ENCODE measurements at places on chromosomes 12 and 14. TPM values are rescaled to one million over a fixed set of nuclear protein-coding genes. Genes with fewer than 3 reads are reported as not detected.

IGF1 gene
- not detected for total RNA-seq

- no peak for DNase-seq
- no peaks in the 10 kb centered on the region for H3K36me3 ChIP-seq
- H3K27me3 ChIP-seq = no peaks in the 10 kb centered on the region
- no peak overlapping the region for H3K27ac ChIP-seq
Measured at GRCh38 chr12:66725031-66725430, 46.2 kb upstream of the GRIP1 start.

- H3K4me3 ChIP-seq = no peak overlapping the region
- peaks cover 65% of the 10 kb centered on the region for H3K27me3 ChIP-seq
- H3K36me3 ChIP-seq = no peaks in the 10 kb centered on the region
Measured at GRCh38 chr12:114692186-114693058, 8.4 kb upstream of the TBX3 start.

DNA sequence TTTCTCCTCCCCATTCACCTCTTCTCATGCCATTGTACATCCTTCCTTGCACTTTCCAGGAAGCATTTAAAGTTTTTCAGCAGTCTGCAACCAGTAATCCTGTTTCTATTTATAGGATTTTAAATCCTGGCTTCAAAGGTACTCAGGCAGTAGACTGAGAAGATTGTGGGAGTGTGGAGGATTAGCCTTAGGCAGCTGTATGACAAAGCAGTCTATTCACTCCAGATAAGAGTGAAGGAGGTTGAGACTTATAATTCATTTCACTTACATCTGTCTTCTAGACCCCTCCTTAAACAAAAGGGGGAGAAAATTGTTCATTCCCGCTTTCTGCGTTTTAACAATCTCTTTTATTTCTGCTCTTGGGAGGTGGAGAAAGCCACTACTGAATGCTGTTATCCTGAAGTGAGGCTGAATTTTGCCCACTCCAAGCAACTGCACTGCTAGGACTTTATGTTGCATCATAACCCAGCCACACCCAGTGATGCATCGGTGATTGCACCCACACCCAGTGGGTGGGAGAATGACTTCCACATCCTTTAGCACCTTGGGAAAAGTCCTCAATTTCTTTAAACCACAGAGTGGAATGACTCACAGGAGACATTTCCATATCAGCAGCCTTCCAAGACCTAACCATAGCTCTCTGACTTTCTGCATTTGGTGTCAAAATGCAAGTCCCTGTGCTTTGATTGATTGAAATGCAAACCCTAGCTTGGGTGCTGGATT is 382.5 kb upstream of the ATP2B1 start:
- H3K4me3 ChIP-seq = no peak overlapping the region
- peaks cover 8% of the 10 kb centered on the region for H3K4me1 ChIP-seq
- DNase-seq = no peak
- no peaks in the 10 kb centered on the region for H3K27me3 ChIP-seq

PTHLH gene
- 1.1 TPM for total RNA-seq

BMP4 gene
- total RNA-seq = 3.7 TPM

GRCh38 chr14:90797451-90797850 is 18.8 kb downstream of the TTC7B start:
- H3K4me3 ChIP-seq = no peak overlapping the region
- H3K36me3 ChIP-seq = no peaks in the 10 kb centered on the region
- peaks cover 26% of the 10 kb centered on the region for H3K4me1 ChIP-seq
- DNase-seq = no peak
- peaks cover 8% of the 10 kb centered on the region for H3K27me3 ChIP-seq

GRCh38 chr12:63911341-63911740 is 66.8 kb downstream of the SRGAP1 start:
- peak overlapping the region; percentile 36 for H3K27ac ChIP-seq
- peaks cover 5% of the 10 kb centered on the region for H3K36me3 ChIP-seq
- DNase-seq = no peak
- no peaks in the 10 kb centered on the region for H3K27me3 ChIP-seq
- H3K4me3 ChIP-seq = no peak overlapping the region

- no peak overlapping the region for H3K27ac ChIP-seq
- peaks cover 2% of the 10 kb centered on the region for H3K27me3 ChIP-seq
- DNase-seq = no peak
- H3K36me3 ChIP-seq = no peaks in the 10 kb centered on the region
- no peak overlapping the region for H3K4me3 ChIP-seq
Measured at GRCh38 chr12:50257236-50258166, 25.8 kb downstream of the LIMA1 start.

- H3K4me3 ChIP-seq = no peak overlapping the region
- H3K36me3 ChIP-seq = no peaks in the 10 kb centered on the region
- H3K27ac ChIP-seq = no peak overlapping the region
- DNase-seq = no peak
- no peaks in the 10 kb centered on the region for H3K4me1 ChIP-seq
Measured at GRCh38 chr14:92585981-92586937, 72.7 kb downstream of the RIN3 start.

- H3K27ac ChIP-seq = no peak overlapping the region
- no peak for DNase-seq
- peaks cover 1% of the 10 kb centered on the region for H3K27me3 ChIP-seq
- no peak overlapping the region for H3K4me3 ChIP-seq
- no peaks in the 10 kb centered on the region for H3K4me1 ChIP-seq
Measured at GRCh38 chr12:67727702-67728666, 79.4 kb downstream of the DYRK2 start.

DNA sequence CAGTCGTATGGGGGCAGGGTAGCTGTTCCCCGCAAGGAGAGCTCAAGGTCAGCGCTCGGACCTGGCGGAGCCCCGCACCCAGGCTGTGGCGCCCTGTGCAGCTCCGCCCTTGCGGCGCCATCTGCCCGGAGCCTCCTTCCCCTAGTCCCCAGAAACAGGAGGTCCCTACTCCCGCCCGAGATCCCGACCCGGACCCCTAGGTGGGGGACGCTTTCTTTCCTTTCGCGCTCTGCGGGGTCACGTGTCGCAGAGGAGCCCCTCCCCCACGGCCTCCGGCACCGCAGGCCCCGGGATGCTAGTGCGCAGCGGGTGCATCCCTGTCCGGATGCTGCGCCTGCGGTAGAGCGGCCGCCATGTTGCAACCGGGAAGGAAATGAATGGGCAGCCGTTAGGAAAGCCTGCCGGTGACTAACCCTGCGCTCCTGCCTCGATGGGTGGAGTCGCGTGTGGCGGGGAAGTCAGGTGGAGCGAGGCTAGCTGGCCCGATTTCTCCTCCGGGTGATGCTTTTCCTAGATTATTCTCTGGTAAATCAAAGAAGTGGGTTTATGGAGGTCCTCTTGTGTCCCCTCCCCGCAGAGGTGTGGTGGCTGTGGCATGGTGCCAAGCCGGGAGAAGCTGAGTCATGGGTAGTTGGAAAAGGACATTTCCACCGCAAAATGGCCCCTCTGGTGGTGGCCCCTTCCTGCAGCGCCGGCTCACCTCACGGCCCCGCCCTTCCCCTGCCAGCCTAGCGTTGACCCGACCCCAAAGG is 804 bp downstream of the GAPDH start:
- H3K36me3 ChIP-seq = peaks cover 3% of the 10 kb centered on the region
- H3K4me1 ChIP-seq = peaks cover 23% of the 10 kb centered on the region
- H3K27me3 ChIP-seq = peaks cover 17% of the 10 kb centered on the region
- peak overlapping the region; percentile 93 for H3K27ac ChIP-seq
- peak overlapping the region; percentile 95 for H3K4me3 ChIP-seq
- peak; percentile 90 for DNase-seq

NYNRIN gene
- 33.5 TPM for total RNA-seq
